Stimulated activated CD4-positive, alpha-beta T cell treated with anti-CD3 and anti-CD28 coated beads, Interleukin-1b, Interleukin-23, amount 100 ng/mL, for 24 hours (primary cell): ENCODE measurements at places on chromosomes 7 and 10.

DNA sequence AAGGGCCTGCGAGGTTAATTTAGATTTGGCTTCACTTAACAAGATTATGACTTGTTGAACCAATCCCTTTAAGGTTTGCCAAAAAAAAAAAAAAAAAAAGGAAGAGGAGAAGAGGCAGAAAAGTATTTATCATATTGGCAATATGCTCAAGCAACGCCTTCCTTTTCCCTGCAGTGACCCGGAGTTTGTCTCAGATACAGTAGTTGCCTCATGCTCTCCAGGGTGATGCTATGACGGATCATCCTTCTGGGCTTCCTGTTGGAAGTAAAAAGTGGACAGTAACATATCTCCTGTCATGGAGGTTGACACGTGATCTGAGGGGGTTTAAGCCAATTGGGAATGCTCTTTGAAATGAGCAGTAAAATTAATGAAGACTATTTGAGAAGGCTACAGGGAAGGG lies 117.3 kb downstream of the BMPER start:
- DNase-seq = no peak

GRCh38 chr10:61398366-61399129 lies 54.6 kb downstream of the TMEM26 start:
- no peak for DNase-seq

GRCh38 chr10:6089334-6090219 lies 743 bp downstream of the RBM17 start:
- DNase-seq = no peak

DNA sequence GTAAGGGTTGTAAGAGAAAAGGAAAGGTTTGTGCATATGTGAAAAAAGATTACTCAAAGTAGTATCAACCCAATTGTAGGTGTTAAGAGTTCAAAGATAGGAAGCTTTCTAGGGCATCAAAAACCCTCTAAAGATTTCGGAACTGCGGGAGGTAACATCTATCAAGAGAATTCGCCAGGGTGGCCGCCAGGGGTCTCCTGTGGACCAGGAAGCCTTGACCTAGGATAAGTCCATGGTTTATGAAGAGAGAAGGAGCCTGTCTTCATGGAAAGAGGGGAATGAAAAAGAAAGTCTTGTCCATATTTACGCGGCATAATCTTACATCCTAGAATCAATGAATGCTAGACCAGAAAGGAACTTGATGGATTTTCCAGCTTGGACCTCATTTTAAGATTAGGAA lies 140.7 kb upstream of the CALCR start:
- peak; percentile 2 for DNase-seq

- DNase-seq = no peak
Measured at GRCh38 chr7:154785898-154786297, 217.0 kb downstream of the PAXIP1 start.

DNA sequence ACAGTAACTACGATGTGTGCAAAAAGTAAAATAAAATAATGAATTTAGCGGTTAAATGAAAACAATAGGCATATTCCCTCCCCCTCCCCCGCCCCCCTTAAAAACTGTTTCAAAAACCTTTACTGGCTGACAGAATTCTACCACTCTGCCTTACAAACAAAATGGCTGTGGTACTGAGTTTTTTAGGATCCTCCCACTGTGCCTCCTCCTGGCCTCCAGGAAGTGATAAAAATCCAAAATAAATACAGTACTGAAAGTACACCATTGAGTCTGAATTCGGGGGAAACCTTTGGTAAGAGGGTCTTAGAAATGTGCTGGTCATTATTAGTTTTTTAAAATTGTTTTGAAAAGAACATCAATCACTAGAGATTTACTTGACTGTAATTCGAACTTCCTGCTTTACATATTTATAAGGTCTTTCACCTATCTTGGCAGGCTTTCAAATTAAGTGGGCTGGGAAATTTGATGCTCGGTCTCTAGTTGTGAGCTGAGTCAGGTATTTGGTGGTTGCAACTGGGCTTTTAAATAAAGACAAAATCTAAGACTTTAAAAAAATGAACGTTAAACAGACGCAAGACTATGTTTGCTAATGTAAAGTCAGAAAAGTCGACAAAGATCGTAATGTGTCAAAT lies 32.5 kb upstream of the EPC1 start:
- no peak for DNase-seq

- no peak for DNase-seq
Measured at GRCh38 chr7:70505886-70506285, 626.1 kb upstream of the GALNT17 start.

- no peak for DNase-seq
Measured at GRCh38 chr10:70272925-70273316, 10.9 kb downstream of the NPFFR1 start.

DNA sequence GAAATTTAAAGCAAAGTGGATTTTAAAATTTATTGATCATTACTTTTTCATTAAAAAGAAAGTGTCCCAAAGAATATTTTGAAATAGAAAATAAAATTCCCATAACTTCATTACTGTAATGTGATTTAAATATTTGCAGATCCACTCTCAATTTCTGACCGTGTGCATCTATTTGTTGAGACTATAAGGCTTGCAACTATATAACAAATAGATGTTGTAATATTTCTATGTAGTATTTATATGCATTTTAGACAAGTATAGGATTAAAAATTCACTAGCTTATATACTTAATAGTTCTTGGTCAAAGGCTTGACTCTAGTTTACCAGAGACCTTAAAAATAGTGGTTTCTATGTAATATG lies 3.8 kb downstream of the HHEX start:
- DNase-seq = no peak

GRCh38 chr10:32905466-32905865 lies 52.6 kb downstream of the ITGB1 start:
- DNase-seq = no peak

- no peak for DNase-seq
Measured at GRCh38 chr7:151007469-151007898, 16.7 kb downstream of the NOS3 start.

DNA sequence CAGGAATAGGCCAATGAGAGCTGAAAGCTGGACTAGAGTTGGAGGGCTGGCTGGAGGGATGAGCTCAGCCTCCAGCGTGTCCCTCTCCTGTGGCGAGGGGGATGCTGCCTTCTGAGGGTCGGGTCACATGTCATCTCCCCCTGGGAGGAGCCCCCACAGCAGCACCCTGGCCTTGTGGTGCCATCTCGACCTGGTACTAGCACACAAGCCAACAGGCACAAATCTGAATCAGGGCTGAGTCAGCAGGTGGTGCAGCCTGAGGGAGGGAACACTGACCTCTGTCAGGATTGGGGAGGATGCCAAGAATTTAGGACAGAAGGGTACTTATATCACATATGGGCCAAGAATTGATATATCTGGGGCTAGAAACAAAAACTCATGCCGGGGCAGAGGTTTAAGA lies 280.4 kb downstream of the CELF2 start:
- no peak for DNase-seq

GRCh38 chr10:9707216-9707615 lies 1310.5 kb upstream of the CELF2 start:
- DNase-seq = no peak

DNA sequence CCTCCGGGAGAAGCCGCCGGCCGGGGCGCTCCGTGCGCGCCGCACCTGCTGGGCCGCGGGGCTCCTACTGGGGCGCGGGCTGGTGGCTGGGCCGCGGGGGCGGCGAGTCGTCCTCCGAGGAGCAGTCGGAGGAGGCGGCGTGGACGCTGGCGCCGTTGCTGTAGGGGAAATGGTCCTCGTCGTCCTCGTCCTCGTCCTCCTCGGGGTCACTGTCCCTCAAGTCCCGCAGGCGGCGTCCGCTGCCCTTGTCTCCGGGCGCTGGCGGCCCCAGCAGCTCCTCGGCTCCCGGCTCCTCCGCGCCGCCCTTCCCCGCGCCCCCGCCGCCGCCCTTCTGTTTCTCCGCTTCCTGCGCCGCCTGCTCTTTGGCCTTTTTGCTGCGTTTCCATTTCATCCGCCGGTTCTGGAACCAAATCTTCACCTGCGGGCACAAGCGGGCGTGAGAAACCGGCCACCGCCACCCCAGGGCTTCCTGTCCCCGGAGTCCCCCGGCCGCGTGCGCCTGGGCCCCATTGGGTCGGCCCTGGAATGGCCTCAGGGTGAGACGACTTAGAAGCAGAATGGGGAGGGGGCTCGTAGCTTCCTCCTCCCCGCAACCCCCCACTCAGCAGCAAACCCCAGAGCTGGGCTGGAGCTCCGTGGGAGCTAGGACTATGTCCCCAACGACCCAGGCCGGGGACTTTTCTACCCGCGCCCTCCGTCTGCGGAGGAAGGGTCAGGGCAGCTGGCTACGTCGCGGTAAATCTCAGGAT lies 4.8 kb downstream of the MNX1 start:
- DNase-seq = no peak

- DNase-seq = no peak
Measured at GRCh38 chr7:148709014-148709413, 10.3 kb downstream of the CUL1 start.
